ENCODE measurements at places on chromosomes 13 and 19.
A peak's percentile ranks its signal among the peaks of the same experiment; 100 is the strongest.

DNA sequence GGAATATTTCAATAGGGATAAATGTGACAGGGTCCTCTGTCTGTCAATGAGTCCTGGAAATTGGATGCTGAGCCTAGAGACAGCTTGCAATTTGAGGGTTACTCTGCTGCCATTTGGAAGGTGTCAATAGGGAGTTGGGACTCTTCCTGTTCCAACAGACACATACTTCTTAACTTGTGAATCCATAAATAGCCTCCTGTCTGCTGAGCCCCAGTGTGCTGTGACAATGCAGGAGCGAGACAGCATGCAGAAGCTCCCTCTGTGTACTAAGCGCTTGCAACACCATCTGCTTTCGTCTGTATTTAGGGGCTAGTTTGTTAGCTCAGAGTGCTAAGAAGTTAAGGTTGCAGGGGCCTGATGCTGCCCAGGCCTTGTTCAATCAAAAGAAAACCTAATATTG, 58.5 kb upstream of the GPR12 start:
- no peak for DNase-seq

- DNase-seq: no peak
Measured at GRCh38 chr13:110354123-110354627, 47.1 kb downstream of the COL4A2 start.

GRCh38 chr19:40213882-40214570, 4.2 kb downstream of the TTC9B start:
- no peak for DNase-seq

- DNase-seq: no peak
Measured at GRCh38 chr13:58908019-58908679, 1255.6 kb downstream of the DIAPH3 start.

- no peak for DNase-seq
Measured at GRCh38 chr13:58087566-58087965, 456.0 kb downstream of the PCDH17 start.

- no peak for DNase-seq
Measured at GRCh38 chr19:41424335-41425173, 2.6 kb downstream of the B3GNT8 start.

DNA sequence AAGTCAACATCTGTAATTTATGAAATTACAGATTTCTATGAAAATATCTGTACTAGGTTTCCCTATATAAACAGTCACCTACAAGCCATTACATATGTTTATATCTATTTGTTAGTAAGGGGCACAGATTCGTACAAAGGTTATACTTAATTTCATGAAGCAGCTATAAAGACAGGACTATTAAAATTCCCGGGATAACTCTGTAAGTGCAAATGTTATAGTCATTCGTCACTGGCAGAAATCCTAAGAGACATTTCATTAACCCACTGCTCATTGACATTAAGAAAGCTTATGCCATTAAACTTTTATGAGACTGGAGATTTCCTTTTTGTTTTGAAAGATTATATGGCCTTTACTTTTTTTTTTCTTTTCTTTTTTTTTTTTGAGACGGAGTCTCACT, 122.9 kb downstream of the MYO16 start:
- no peak for DNase-seq

GRCh38 chr19:42143341-42144234, 11.3 kb upstream of the POU2F2 start:
- DNase-seq: no peak

DNA sequence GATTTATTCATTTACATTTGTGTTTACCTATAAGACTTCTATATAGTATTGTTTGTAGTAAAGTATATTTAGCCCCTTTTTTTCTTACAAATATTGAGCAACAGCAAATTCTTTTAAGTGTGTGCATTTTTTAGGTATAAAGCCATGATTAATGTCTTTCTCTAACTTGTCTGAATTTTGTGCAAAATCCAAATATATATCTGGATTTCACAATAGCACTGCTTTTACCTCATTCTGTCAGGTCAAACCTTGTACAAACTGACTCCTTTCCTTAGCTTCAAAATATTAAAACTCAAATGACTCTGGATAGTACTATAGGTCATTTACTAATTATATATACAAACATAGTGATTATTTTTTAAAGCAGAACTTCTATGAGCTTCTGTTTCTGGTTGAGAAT, 563.0 kb upstream of the SPRY2 start:
- no peak for DNase-seq

- DNase-seq: no peak
Measured at GRCh38 chr13:73025217-73026012, 33.4 kb upstream of the KLF5 start.

DNA sequence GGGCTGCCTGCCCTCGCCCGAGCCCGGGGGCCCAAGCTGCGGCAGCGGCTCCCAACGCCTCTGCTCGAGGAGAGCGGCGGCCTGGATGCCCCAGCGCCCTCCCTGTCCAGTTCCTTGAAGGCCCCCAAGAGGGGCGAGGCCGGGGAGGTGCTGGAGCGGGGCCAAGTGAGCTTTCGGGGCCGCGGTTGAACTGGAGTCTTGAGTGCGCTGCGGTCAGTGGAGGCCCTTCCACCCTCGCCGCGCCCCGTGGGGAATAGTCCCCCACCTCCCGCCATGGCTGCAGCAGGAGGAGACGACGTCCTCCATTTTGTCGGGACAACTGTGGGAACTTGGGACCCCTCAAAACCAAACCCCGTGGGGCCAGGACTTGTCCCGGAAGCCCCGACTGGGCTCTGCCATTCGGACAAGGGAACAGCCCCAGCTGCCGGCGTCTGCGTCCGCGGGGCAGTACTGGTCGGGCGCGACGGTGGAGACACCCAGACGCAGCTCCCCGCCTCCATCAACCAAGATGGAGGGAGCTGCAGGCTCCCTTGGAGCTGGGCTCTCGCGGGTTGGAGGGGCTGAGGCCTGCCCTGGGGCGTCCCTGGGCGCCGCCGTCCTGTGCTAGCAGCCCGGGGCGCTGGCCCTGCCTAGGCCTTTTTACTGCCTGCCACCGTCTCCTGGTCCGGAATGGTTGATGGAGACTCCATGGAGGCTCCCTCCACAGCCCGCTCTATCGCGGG, 736 bp upstream of the ZMYM5 start:
- peak; percentile 71 for DNase-seq

- DNase-seq: no peak
Measured at GRCh38 chr13:97135883-97136282, 86.2 kb upstream of the MBNL2 start.

DNA sequence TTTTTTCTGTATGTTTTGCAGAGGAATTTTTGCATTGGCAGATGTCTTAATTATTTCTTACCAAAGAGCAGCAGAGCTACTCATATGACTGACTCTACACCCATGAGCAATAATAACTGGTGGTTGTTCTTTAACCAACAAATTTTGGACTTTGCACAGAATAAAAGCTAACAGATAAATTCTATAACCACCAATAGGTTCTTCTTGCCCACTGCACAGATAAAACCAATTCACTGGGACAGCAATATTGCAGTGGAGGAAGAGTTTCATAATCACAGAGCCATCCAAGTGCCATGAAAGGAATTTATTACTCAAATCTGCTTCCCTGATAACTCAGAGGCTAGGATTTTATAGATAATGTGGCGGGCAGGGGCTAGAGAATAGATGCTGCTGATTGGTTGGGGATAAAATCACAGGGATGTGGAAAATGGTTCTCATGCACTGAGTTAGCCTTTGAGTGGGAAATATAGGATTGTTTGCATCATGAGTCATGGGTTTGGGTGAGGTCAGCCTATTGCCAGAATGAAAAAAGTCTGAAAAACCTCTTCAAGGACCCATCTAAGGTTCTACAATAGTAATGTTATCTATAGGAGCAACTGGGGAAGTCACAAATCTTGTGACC, 104.3 kb upstream of the PCDH17 start:
- no peak for DNase-seq

- DNase-seq: no peak
Measured at GRCh38 chr19:39261704-39262103, 6.5 kb upstream of the IFNL2 start.

GRCh38 chr19:800360-801029, 3.2 kb downstream of the PTBP1 start:
- no peak for DNase-seq

DNA sequence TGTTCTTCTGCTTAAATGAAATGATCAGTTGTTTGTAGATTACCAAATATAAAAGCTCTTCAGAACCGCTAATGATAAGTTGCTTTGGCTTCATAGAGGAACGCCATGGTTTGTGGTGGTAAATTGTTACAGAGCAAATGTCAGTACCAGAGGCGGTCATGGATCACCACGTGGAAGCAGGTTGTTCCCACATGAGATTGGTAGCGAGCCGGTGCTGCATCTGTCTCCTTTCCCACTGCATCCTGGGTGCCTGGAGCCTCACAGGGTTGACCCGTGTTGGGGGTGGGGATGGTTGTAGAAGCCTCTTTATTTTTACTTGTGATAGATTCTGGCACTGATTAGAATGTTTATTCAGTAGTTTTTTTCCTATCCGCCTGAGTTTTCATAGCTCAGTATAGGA, 14.7 kb downstream of the GARRE1 start:
- no peak for DNase-seq

DNA sequence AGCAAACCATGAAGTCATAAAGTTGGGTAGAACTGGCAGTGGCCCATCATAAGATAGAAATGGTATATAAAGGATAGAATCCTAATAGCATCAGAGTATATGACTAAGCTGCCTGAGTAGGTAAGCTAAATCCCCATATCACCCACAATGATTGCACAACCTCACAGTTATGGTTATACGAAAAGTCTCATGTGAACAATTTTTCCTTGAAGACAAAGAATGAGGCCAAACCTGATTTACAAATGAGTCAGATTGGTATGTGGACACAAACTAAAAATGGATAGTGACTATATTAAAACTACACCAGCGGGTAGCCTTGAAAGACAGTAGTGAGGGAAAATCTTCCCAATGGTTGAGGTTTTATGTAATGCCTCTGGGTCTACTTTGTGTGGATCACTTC, 40.9 kb upstream of the UFM1 start:
- no peak for DNase-seq

DNA sequence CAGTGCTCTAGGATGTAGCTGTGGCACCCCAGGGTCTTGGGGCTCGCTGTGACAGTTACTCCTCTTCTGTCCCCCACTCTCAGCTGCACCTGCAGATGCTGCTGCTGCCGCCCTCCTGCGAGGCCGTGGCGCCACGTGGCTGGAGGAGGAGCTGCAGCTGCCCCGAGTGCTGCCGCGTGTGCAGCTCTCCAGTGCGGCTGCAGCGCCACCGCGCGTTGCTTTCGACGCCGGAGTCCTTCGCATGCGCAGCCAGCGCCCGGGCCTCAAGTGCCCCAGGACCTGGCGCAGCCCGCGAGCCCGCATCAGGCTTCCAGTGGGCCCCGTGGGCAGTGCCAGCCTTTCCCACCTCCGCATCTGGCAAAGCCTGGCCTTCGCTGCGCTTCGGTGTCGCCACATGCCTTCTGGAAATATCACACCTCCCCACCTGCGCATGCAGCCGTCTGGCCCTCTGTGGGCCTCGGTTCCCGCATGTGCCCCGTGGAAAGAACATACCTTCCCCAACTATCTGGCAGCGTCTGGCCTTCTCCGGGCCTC, 692 bp upstream of the ZNF580 start:
- peak; percentile 79 for DNase-seq

Data from NAMALWA (cell line).